ENCODE measurements at places on chromosomes 4 and X.

- DNase-seq: no peak
- H3K4me3 ChIP-seq: no peak overlapping the region
- H3K27ac ChIP-seq: no peak overlapping the region
- no peaks in the 10 kb centered on the region for H3K27me3 ChIP-seq
- H3K4me1 ChIP-seq: no peaks in the 10 kb centered on the region
- H3K36me3 ChIP-seq: no peaks in the 10 kb centered on the region
Observed at GRCh38 chrX:114532111-114532805, 51.6 kb upstream of the HTR2C start.

DNA sequence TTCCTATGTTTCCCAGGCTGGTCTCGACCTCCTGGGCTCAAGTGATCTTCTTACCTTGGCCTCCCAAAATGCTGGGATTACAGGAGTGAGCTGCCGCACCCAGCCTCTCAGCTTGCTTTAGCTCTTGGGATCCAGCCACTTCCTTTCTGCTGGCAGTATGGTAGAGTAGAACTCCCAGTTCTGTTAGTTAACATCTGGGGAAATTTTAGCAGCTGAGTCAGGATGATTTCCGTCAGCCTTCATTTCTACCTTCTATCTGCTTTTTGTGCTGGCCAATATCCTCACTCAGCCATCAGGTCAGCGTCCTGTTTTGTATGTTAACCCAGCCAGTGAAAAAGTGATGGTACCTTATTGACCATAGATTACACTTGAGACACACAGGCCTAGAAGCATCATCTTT lies 59.3 kb upstream of the GPC4 start:
- H3K4me1 ChIP-seq: no peaks in the 10 kb centered on the region
- H3K36me3 ChIP-seq: no peaks in the 10 kb centered on the region
- no peaks in the 10 kb centered on the region for H3K27me3 ChIP-seq
- no peak overlapping the region for H3K4me3 ChIP-seq
- no peak overlapping the region for H3K27ac ChIP-seq
- no peak for DNase-seq

DNA sequence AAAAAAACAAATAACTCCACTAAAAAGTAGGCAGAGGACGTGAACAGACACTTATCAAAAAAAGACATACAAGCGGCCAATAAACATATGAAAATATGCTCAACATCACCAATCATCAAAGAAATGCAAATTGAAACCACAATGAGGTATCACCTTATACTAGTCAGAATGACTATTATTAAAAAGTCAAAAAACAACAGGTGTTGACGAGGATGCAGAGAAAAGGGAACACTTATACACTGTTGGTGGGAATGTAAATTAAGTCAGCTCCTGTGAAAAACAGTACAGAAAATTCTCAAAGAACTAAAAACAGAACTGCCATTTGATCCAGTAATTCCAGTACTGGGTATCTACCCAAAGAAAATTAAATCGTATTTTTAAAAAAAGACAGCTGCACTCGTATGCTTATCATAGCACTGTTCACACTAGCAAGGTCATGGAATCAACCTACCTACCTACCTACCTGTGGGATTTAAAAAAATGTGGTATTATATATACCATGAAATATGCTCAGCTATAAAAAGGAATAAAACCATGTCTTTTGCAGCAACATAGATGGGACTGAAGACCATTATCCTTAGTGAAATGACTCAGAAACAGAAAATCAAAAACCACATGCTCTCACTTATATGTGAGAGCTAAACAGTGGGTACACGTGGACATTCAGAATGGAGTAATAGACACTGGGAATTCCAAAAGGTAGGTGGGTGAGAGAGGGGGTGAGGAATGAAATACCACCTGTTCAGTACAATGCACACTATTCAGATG lies 24.8 kb upstream of the PTPN13 start:
- no peaks in the 10 kb centered on the region for H3K36me3 ChIP-seq
- H3K27me3 ChIP-seq: no peaks in the 10 kb centered on the region
- no peak overlapping the region for H3K4me3 ChIP-seq
- H3K27ac ChIP-seq: no peak overlapping the region

GRCh38 chr4:33218238-33218637 lies 2498.1 kb downstream of the PCDH7 start:
- DNase-seq: no peak
- no peaks in the 10 kb centered on the region for H3K27me3 ChIP-seq
- H3K4me3 ChIP-seq: no peak overlapping the region

DNA sequence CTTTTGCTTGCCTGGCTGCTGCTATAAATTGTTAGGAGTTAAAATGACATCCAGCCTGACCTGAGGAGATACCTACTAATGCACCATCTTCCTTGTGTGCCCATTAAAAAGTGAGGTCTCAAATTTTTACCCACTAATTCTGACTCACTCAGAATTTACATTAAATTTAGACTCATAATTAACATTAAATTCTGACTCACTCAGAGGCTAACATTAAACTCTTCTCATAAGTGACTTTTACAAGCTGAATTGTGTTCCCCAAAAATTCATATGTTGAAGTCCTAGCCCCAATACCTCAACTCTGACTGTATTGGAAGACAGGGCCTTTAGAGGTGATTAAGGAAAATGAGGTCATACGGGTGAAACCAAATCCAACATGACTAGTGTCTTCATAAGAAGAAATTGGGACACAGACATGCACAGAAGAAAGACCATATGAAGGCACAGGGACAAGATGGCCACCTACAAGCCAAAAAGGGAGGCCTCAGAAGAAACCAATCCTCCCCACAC lies 11.8 kb downstream of the CASP6 start:
- no peaks in the 10 kb centered on the region for H3K36me3 ChIP-seq
- H3K27me3 ChIP-seq: no peaks in the 10 kb centered on the region
- H3K27ac ChIP-seq: no peak overlapping the region
- no peak for DNase-seq

GRCh38 chr4:124203613-124204238 lies 508.8 kb downstream of the ANKRD50 start:
- H3K36me3 ChIP-seq: no peaks in the 10 kb centered on the region
- H3K27ac ChIP-seq: no peak overlapping the region
- H3K27me3 ChIP-seq: no peaks in the 10 kb centered on the region
- H3K4me1 ChIP-seq: no peaks in the 10 kb centered on the region

DNA sequence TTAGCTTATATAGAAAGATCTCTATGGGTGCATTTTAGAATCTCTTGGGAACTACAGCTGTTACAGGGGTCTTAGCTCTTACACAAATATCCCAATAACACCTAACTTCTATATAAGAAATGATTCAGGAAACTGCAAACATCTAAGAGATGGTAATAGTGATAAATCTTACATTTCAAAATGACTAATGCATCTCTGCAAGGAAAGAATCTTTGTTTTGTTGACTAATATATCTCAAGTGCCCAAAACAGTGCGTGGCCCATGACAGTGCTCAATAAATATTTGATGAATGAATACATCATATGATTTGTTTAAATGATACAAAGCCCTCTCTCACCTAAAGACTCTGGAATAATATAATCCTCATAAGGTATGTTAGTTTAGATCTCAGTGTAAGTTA lies 47.5 kb downstream of the CENPE start:
- H3K36me3 ChIP-seq: no peaks in the 10 kb centered on the region
- no peak for DNase-seq
- H3K4me3 ChIP-seq: no peak overlapping the region
- H3K27ac ChIP-seq: no peak overlapping the region
- H3K4me1 ChIP-seq: no peaks in the 10 kb centered on the region
- H3K27me3 ChIP-seq: no peaks in the 10 kb centered on the region

DNA sequence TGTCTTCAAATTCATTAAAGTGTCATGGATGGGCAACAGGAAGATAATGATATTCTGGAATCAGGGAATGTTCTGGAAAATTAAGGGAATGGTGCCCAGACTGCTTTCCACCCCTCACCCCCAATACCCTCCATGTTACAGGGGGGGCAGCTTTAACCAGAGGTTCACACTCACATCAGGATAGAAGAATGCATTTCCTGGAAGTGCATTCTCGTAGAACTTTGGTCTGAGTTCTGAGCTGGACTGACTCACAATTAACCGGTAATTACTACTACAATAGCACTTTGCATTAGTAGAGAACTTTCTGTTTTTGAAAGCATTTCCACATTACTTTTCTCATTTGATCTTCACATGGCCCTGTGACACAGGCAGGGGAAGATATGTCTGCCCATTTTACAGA lies 52.5 kb upstream of the SHISA3 start:
- H3K27me3 ChIP-seq: no peaks in the 10 kb centered on the region
- no peaks in the 10 kb centered on the region for H3K4me1 ChIP-seq
- H3K36me3 ChIP-seq: no peaks in the 10 kb centered on the region

DNA sequence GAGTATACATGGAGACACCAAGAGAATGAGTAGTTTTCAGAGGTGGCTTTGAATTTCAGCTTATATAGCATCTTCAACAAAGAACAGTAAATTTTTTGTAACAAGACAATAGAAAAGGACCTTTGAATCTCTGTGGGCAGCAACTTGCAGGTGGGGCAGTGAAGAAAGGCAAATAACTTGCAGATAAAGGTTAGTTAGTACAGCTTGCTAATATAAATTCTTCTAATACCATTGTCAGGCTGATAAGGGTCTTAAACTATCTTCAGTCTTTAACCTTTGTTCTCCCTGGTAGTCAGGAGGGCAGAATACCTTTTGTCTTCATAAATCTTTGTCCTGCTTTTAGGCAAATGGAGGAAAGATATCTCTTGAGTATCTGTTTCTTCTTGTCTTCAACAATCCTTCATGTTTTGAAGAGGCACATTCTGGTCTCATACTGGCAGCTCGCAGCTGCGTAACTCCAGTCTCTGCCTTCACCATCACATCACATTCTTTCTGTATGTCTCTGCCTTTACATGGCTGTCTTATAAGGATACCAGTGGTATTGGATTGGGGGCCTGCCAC lies 16.0 kb downstream of the ANXA3 start:
- H3K4me3 ChIP-seq: no peak overlapping the region
- H3K36me3 ChIP-seq: no peaks in the 10 kb centered on the region
- DNase-seq: no peak
- H3K27me3 ChIP-seq: no peaks in the 10 kb centered on the region
- peaks cover 32% of the 10 kb centered on the region for H3K4me1 ChIP-seq

GRCh38 chr4:185847352-185848097 lies 35.5 kb upstream of the SORBS2 start:
- H3K4me1 ChIP-seq: no peaks in the 10 kb centered on the region
- H3K4me3 ChIP-seq: no peak overlapping the region
- H3K36me3 ChIP-seq: no peaks in the 10 kb centered on the region
- DNase-seq: no peak
- no peak overlapping the region for H3K27ac ChIP-seq

DNA sequence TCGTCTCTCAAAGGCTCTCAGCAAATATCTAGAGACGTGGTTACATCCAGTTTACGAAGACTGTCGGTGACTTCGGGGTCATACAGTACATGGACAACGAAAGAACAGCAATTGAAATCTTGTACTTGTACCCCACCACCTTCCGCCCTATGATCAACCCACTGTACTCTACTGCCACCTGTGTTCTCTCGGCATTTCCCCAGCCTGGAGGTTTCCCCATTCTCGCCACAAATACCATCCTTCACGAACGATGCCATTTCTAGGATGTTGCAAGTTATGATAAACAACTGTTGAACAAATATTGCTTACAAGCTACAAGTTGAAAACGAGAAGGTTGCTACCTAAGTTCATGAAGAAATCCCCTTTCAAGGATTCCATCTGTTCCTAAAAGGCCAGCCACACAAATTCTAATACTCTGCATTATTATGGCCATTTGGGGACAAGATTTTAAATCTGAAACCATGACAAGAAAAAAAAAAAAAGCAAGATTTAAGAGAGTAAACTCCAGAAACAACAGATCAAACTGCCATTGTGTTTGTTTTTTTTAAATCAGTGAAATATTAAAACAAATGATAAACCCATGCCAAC lies 1.6 kb downstream of the APBB2 start:
- H3K4me1 ChIP-seq: no peaks in the 10 kb centered on the region
- H3K27ac ChIP-seq: no peak overlapping the region
- H3K27me3 ChIP-seq: no peaks in the 10 kb centered on the region
- peak overlapping the region; percentile 69 for H3K4me3 ChIP-seq
- peak; percentile 62 for DNase-seq

- no peak for DNase-seq
- H3K4me3 ChIP-seq: no peak overlapping the region
- H3K27ac ChIP-seq: no peak overlapping the region
Observed at GRCh38 chr4:75484190-75484589, 30.0 kb downstream of the RCHY1 start.

GRCh38 chr4:75708218-75708691 lies 16.1 kb upstream of the USO1 start:
- no peak overlapping the region for H3K27ac ChIP-seq
- no peaks in the 10 kb centered on the region for H3K36me3 ChIP-seq
- H3K27me3 ChIP-seq: no peaks in the 10 kb centered on the region

Data from tibial nerve (tissue), 4 donors.